Natural killer cell (primary cell): ENCODE measurements at places on chromosomes 16 and 17.

DNA sequence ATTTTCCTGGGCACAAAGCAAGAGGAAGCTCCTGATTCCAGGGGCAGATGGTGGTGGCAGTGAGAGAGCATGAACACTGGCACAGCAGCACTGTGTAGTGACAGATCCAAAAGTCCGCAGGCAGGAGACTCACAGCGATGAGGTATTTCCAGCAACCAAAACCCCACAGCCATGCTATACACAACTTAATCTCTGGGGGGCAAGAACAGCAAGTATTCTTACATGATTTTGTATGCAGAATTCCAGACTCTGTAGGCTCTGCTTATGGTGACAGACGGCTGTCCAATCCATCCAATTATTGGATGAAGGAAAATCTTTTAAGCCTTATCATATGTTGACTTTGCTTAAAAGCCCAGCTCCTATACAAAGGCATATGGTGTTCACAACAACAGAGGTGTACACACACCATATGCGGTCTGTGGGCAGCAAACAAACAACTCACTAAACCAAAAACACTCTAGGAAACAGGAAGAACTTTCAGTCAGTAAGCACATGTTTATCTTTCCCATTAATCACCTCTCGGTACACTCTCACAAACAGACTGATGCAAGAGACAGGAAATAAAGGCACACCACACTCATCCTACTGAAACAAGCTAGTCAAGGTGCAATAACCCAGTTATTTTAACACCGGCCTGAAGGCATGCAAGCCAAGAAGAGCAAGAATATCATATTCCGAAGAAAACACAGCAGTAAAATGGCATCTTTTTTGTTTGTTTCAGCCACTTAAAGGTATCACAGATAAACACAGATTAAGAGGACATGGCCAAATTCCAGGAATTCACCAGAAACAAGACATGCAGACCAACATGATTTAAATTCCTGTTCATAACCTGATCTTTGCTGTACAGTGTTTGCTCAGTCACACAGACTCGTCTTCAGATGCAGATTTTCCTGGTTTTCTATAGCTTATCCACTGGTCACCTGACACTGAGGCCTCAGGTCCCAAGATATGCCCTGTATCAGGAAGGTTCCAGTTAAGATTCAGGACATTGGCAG, 47.8 kb downstream of the ERN1 start:
- peak; percentile 69 for DNase-seq

DNA sequence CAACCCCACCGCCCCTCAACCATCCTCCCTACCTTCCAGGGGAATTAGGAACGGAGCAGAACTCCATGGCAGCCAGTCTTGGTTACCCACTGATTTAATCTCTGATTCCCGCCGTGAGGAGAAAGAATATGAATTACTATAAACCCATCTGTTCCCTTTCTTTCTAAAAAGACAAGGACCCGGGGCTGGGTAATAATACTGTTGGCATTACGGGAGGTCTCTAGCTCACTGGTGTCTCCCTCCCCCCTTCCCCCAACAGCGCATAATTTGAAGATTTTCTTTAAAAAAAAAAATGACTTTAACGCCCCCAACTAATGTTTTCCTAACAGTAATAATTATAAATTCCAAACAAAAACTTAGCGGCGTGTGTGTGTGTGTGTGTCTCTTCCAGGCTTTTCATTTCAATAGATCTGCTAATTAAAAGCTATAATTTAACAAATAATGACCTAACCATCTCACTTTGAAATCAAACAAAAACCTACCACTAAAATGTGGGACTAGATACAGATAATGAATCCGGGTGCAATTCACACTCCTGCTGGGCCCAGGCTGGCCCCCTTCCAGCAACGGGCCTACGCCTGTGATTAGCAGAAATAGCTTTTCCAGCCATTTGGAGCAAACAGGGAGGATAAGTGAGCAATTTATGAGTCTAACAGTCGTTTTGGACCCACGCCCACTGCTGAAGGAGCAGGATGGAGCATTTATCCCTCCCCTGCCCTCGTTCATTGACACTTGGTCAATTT, 18.2 kb upstream of the BHLHA9 start:
- DNase-seq = no peak

DNA sequence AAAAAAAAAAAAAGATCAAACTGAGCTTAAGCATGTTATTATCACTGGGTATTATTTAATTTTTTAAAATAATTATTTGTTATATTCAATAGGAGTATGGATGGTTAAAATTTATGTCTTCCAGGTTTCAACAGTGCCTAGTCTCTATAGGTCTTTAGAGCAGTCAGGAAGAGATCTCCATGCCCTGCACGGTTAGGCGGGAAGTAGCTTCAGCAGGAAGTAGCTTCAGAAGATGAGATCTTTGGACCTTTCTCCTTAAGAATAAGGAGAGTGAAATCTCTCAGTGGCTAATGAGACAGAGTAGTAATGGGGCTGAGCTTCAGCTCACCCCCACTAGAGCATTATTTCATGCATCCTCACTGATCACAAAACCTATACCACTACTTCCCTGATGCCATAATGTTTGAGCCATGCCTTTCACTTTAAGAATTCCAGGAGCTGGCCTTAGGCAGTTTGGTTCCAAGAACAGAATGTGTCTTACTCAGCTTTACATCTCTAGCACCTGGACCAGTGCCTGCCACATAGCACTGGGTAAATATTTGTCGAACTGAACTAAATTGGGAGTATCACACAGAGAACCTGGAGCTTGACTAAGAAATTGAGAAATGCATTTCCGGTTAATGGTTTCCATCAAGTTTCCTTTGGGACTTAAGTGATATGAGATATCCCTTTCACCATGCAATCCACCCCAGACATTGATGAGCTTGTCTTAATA, 43.5 kb downstream of the SCPEP1 start:
- no peak for DNase-seq

- DNase-seq = no peak
Observed at GRCh38 chr17:81984773-81985410, 7.5 kb downstream of the ASPSCR1 start.

DNA sequence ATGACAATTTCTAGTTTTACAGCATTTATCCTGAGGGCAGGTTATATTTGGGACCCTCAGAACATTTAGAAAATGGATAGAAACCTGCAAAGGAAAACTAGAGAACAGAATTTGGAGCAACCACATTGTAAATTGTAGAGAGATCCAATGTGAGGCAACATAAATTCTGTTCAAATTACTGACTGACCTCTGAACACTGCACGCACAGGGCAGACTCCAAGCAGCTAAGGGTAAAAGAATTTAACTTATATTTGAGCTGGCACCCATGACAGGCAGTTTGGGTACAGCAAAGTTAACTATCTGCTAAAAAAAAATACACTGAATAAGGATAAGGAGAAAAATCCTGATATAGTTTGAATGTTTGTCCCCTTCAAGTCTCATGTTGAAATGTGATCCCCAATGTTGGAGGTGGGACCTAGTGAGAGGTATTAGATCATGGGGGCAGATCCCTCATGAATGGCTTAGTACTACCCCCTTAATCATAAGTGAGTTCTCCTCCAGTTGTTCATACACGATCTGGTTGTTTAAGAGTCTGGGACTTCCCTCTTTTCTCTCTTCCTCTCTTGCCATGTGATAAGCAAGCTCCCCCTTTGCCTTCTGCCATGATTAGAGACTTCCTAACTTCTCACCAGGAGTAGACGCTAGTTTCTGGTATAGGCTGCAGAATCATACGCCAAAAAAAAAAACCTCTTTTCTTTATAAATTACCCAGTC, 75.7 kb downstream of the FBXL20 start:
- DNase-seq = no peak

- no peak for DNase-seq
Observed at GRCh38 chr16:66741950-66742808, 9.2 kb downstream of the DYNC1LI2 start.

DNA sequence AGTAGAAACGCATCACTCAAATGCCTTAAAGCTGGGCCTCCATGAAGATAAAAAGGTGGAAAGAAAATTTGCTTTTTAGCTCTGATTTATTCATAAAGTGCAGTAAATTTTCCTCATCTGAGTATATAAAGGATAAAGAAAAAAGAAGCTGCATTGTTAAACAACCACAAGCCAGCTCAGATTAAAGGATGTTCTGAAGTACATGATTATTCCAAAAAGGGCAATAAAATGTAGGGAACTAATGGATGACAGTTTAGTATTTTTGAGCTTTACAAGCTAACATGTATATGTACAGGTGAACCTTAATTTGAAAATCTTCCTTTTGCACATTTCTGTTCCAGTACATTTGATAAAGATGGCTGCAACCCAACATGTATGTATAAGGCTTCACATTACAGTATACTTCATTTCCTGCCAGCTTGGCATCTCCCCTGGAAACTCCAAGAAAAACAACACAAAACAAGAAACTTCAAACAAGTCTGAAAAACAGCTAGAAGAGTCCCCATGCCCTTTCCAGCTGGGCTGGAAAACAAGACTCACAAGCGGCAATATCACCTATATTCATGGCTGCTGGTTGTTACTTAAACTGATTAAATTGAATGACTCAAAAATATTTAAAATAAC, 225.7 kb downstream of the CEP112 start:
- DNase-seq = no peak

DNA sequence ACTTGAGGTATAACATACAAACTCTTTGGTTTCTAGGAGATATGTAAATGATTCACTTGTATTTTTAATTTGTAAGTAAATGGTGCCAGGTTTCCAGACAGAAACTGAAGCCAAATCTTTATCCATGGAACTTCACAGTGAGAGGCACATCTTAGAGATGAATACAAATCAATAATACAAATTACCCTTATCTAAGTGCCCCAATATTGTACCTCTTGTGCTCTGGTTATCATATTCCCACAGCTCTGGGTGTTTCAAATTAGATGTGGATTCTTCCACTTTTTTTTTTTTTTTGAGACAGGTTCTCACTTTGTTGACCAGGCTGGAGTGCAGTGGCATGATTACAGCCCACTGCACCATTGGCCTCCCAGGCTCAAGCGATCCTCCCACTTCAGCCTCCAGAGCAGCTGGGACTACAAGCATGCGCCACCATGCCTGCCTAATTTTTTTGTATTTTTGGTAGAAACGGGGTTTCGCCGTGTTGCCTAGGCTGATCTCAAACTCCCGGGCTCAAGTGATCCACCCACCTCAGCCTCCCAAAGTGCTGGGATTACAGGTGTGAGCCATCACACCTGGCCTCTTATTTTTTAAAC, 38.0 kb upstream of the DHX40 start:
- no peak for DNase-seq

GRCh38 chr17:77785312-77785905, 173.1 kb upstream of the TNRC6C start:
- no peak for DNase-seq

DNA sequence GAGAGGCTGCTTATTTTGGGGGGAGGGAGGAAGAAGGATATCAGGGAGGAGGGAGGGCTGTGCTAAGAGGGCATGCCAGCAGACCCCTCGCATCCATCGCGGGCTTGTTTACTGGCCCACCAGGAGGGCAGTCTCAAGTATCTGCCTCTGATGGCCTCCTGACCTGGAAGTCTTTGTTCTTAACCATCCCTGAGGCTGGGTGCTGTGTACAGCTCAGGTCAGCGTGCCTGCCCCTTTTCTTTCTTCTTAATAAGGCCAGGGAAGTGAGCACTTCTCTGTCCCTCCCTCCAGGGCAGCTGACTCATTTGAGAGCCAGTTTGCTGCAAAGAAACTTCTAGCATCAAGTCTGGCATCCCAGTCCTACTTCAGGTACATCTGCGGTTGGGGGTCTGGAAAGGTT, 157.0 kb downstream of the CCDC182 start:
- no peak for DNase-seq

DNA sequence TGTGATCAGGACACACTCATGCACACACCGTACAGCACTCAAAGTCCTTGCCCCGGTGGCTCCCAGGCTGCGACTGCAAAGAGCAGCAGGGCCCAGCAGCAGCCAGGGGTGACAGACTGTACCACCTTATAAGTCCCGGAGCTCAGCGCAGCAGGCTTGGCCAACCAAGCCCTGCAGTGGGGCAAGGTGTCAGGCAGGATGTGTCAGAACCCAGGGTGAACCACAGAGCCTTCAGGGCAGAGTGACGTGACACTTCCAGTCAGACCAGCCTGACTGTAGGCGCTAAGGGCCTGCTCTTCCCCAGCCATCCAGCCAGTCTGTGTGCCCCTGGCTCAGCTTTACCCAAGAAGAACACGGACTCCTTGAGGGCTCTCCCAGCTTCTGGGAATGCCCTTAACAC, 204.1 kb downstream of the COPRS start:
- DNase-seq = peak; percentile 67

- DNase-seq = no peak
Observed at GRCh38 chr16:1442697-1443096, 1.7 kb downstream of the CCDC154 start.

GRCh38 chr17:47806913-47807255, 14.7 kb downstream of the OSBPL7 start:
- DNase-seq = no peak

DNA sequence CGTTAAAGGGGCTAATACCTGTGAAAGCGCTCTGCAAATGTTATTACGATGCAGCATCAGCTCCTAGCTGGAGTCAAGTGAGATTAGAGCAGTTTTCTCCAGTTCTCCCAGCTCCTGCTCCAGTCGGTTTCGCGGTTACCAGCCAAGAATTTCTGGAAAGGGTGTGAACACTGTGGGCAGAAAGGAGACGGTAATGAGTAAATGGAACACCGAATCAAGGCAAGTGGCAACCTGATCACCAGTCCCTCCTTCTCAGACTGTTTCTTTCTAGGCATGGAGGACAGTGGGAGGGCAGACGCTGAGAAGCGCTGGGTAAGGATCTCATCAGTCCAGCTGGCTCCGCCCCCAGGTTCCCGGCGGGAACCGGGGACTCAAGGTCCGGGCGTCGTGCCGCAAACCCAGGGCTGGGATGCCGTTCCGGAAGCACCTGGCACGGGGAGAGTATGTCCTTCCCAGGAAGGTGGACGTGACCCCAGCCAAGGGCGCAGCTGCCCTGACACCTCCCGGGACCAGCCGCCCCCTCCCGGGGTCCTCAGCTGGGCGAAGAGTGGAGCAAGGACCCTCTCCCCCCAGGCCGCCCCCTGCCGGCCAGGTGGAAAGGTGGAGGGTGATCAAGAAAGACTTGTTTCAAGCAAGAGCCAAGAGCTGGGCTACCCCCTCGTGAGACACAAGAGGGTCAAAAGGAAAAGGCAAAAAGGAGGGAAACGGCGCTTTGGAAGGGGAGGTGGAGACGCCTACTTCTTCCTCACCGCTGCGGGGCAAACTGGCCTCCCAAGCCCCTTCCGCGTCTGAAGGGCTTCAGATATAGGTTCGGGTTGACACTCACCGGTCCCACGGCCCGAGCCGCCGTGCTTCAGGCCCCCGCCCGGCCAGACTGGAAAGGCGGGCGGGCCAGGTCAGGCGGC, 481 bp downstream of the MYO19 start:
- DNase-seq = no peak

DNA sequence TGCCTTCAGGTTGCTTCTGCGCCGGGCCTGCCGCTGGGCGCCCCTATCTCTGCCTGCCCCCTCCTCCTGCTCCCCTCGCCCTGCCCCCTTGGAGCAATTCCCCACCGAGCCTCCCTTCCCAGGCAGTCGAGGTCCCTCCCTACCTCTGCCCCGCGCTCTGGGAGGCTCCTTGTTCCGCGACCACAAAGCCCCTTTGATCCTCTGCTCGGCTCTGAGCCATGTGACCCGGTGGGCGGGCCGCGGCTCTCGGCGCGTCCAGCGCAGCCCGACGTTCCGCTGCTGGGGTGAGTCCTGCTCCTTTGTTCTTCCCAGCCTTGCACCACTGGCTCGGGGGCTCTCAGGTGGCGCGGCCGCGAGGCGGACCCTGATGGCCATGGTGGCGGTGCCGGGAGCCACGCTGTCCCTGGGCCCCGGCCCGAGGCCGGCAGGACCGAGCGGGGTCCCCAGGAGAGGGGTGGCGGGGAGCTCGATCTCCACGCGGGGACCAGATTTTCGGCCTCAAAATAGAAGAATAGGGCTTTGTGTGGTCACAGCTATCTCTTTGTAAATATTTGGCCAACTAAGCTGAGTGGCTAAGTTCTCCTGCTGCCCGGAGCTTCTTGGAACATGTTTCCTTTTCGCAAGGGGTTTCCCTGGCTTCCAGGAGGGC, 310.6 kb downstream of the SEC14L1 start:
- DNase-seq = peak; percentile 86
